Activated T-helper 1 cell treated with anti-CD3 and anti-CD28 coated beads, Interleukin-2, amount 50 U/mL, for 16 hours (primary cell): ENCODE measurements at places on chromosomes 3 and 15.

- no peak for DNase-seq
These were observed 226.9 kb upstream of the CHRNA7 start for GRCh38 chr15:31803388-31803884.

DNA sequence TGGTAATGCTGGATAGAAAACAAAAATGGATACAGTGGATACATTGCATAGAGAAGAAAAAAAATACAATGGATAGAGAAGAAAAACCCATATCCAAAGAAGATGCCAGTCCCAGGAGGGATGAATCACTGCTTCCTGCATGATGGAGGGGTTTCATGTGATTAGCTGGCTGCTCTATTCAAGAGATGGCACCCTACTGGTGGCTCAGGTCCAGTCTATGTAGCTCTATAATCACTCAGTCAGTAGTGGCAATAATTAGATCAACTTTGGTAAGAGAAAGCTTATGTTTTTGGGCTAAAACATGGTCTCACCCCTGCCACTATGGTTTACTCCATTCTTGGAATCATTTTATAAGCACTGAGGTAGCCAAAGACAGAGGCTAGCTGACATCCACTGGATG, 33.7 kb upstream of the NOX5 start:
- no peak for DNase-seq

DNA sequence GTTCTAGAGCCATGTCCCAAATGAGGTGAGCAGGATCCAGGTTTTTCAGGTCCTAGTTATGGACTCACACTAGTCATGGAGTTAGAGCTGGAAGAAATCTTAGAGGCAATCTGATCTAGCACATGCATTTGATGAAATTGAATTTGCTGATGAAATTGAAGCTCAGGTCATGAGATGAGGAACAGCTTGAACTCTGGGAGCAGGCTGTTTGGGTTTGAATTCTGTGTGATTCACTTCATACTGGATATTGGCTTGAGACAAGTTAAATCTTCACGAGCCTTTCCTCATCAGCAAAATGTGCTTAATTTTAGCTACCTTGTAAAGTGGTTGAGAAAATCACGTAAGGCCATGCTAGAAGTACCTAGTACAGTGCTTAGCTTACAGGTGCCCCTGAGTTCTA, 33.5 kb upstream of the PARL start:
- no peak for DNase-seq

DNA sequence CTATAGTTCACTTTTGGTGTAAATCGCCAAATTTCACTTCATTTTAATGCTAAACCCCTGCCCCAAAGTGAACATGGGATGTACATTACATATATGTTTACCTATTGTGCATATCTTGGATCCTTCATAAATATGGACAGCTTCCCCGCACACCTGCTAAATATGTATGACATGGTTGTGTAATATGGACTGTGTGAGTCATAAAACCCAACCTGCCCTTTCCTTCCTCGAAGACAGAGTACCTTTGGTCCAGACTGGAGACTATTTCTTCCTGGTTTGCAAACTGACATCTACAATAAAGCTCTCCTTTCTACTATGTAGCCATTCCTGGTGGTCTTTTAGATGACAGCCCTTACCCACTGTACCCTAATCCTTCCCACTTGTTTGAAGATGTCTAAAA, 12.4 kb downstream of the ACTC1 start:
- no peak for DNase-seq

- no peak for DNase-seq
These were observed 125.7 kb downstream of the EEFSEC start for GRCh38 chr3:128278761-128279600.

DNA sequence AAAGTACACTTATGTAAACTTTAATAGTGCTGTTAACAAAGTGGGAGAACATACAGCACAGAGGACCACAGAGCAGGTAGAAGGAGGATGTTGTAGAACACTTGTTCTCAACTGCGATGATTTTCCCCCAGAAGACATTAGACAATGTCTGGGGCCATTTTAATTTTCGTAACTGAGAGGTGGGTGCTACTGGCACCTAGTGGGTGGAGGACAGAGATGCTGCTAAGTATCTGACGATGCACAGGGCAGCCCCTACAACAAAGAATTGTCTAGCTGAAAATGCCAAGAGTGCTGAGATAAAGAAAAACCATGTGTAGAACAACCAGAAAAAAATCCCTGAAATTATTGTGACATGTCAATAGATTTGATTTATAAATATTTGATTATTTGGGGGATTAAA, 5.0 kb upstream of the KBTBD8 start:
- DNase-seq, result no peak

DNA sequence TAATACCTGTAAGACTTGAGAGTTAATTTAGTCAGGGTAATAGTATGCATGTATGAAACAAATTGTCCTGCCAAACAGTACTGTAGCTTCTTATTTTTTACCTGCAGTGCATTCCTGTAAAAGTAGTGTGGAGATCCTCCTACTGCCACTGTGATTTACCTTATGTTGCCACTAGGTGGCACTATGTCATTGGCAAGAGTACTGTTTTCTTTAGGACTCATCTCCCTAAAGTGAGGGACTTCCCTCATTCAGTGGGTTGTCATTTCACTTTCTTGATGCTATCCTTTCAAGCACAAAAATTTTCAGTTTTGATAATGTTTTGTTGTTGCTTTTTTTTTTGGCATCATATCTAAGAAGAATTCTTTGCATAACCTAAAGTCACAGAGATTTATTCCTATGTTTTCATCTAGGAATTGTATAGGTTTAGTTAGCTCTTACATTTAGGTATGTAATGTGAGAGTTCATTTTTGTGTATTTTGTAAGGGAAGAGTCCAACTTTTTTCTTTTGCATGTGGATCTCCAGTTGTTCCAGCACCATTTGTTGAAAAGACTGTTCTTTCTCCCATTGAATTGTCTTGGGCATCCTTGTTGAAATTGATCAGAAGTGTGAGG, 105.7 kb downstream of the AKAP13 start:
- no peak for DNase-seq

DNA sequence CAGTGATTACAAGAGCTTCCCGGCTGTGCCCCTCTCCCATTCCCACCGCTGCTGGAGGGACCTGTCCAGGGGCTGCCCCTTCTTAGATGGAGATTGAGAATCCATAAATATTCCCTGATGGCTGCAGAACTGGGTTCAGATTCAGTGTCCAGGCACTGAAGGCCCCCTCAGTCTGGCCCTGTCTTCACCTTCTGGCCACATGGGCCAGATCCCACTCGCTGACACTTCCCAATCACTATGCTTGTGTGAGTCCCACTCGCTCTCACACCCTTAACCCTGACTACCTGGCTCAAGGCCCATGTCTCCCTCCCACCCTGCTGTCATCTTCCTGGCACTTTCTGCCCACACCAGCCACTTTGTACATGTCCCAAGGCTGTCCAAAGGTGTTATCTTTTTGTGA, 15.5 kb upstream of the MRPS22 start:
- no peak for DNase-seq

- DNase-seq, result no peak
These were observed 53.9 kb upstream of the VGLL3 start for GRCh38 chr3:87044846-87045245.

GRCh38 chr15:87527416-87527815, 729.1 kb downstream of the NTRK3 start:
- DNase-seq, result no peak

- no peak for DNase-seq
These were observed 25.1 kb downstream of the TLNRD1 start for GRCh38 chr15:81025721-81026370.

DNA sequence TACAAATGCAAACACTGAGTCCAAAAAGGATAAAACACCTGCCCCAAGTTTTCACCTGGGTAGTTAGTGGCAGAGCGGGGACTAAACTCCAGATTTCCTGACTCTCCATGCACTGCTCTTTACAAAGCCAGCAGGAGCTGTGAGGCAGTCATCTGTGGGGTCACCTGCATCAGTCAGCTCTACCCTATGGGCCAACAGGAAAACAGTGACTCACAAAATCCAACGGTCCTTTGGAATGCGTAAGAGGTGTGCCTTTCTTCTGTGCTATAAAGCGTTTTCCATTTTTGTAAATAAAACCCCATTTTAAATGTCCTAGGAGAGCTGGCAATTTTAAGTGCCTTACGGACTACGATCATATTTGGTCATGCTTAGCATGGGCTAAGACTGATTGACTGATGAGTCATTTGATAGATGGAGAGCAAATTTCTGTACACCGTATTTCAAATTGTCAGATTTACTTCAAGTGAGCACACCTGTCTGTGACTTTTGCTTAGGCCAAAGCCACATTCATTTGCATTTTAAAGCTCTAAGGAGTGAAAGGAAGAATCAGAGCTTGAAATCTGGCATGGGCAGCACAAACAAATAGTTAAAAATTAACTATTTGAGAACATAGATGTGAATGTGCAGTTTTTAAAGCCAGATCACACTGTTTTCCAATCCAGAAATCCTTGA, 4.4 kb upstream of the COL8A1 start:
- DNase-seq, result no peak

DNA sequence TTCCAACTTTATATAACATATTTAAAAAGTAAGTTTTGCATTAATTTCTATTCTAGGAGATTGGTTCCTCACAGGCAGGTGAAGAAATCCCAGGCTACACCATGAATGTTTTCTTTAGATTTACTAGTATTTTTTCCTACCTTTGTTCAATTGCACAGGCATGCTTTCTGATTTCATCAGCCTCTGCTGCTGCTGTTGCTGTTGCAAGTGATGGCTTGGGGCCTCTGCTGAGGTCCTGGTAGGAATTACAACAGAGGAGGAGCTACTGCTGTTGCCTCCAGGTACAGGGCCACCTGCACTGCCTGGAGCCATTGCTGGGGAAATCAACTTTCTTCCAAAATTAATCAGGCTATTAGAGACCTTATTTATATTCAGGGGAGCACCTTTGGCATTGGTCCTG, 353.3 kb downstream of the PLCL2 start:
- DNase-seq, result no peak

- DNase-seq, result no peak
These were observed 571.9 kb downstream of the TAFA4 start for GRCh38 chr3:68360492-68360891.

DNA sequence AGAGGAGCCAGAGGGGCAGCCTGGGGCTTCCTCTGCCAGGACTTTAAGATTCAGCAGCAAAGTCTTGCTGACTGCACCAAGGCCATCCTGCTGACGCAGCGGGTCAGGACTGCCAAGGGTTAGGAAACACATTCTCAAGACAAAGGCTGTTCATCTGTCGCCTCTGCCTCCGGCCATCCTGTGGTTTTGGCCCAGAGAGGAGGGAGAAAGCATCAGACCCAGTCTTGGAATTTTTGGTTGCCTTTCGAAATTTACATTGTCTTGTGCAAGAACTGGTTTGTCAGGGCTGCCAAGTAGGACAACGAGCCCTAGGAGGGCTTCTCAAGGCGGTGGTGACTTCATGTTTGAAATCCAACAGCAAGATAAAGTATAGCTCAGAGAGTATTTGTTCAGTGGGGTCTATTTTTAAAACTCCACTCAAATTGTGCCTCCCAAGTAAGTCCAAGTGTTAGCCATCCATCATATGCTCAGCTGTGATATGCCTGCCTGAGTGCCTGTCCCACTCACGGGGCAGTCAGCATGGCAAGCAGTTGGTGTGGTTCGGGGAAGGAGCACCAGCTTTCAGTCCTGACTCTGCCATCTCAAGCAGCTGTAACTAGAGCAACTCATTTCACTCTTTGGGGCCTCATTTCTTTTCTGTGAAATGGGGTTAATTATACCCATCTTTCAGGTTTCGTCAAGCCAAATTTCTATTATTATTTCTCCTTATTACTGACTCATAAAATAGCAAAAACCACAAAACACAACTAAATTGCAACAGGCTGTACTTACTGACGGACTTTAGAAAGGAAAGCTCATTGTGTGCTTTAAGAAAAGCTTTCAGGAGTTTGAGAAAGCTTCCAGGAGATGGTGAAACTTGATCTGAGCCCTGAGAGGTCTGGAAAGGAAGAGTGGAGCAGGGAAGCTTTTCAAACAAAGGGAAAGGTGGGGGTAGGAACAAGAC, 42.4 kb upstream of the RHO start:
- no peak for DNase-seq

DNA sequence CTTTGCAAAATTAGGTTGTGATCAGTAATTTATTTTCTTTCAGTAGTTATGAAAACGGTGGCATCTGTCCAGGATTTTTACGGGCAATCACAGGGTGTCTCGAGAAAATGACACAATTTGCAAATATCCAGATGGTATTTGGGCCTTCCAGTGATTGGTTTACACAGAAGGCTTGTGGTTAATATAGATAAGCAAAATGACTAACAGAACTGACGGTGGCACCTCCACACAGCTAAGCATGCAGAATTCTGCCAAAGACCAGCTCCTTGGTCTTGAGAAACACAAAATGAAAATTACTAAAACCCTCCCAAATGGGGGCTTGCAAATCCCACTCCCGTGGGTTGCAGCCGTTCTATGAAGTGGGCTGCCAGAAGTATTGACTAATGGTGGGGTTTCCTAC, 5.5 kb downstream of the ARHGEF3 start:
- no peak for DNase-seq

DNA sequence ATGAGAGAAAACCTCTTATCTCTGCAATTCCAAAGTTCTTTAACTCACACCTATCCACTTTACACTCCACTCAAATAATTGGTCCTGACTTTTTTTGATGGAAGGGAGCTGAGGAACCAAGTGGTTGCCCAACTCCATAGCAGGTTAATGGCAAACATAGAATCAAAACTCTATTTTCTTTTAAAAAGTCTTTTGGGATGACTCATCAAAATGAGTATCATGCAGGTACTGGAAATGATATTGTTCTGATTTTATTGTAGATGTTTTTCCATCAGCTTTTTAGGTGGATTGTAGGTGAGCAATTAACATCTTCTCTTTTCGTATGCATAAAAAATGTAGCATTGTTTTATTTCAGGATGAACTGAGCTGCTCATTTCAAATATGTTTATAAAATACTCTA, 239.5 kb downstream of the SATB1 start:
- DNase-seq, result no peak

DNA sequence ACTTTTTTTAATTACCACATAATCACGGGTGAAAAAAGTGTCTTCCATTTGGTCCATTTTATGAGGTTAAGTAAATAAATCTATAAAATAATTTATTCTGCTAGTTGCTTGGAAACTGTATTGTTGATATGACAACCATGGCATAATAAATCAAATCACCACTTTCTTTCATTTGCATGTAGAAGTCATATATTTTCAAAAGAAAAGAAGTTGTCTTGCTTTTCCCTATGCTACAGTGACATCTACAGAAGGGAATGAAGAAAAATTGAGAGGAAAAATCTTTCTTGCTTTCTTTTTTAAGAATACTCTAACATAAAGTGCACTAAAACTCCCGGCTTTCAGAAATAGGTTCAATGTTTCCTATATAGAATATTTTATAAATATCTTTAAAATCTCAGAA, 228.5 kb downstream of the ZBBX start:
- no peak for DNase-seq

- no peak for DNase-seq
These were observed 247.9 kb downstream of the ZPLD1 start for GRCh38 chr3:102682741-102683140.

- no peak for DNase-seq
These were observed 22.1 kb downstream of the SNX33 start for GRCh38 chr15:75669879-75670212.

- no peak for DNase-seq
These were observed 7.9 kb upstream of the RPP14 start for GRCh38 chr3:58298190-58298589.

GRCh38 chr3:61664105-61664482, 102.7 kb downstream of the PTPRG start:
- no peak for DNase-seq

- DNase-seq, result no peak
These were observed 31.1 kb downstream of the MME start for GRCh38 chr3:155110996-155111901.

- DNase-seq, result no peak
These were observed 18.2 kb downstream of the IDH3A start for GRCh38 chr15:78167227-78167888.

GRCh38 chr3:124292329-124292728, 300.4 kb upstream of the ROPN1 start:
- no peak for DNase-seq

GRCh38 chr15:39672666-39673065, 91.8 kb downstream of the THBS1 start:
- no peak for DNase-seq
